ENCODE measurements at places on chromosomes 6 and 20. TPM values are rescaled to one million over a fixed set of nuclear protein-coding genes. Genes with fewer than 3 reads are reported as not detected.

GRCh38 chr6:81938014-81938856 lies 185.8 kb upstream of the TENT5A start:
- no peak for DNase-seq

OR12D3 gene
- total RNA-seq = not detected

HCK gene
- 0.41 TPM for total RNA-seq

DNA sequence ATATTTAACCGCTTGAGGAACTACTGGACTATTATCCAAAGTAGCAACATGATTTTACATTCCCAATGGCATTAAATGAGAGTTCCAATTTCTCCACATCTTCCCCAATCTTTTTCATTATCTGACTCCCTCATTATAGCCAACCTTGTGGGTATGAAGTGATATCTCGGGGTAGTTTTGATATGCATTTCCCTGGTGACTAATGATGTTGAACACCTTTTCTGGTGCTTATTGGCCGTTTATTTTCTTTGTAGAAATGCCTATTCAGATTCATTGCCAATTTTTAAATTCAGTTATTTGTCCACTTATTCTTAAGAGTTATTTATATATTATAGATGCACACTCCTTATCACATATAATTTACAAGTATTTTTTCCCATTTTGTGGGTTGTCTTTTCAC lies 129.0 kb downstream of the MMS22L start:
- DNase-seq = no peak

- no peak for DNase-seq
Observed at GRCh38 chr6:115765966-115766365, 294.7 kb downstream of the FRK start.

- DNase-seq = no peak
Observed at GRCh38 chr6:81608776-81609175, 143.7 kb downstream of the TENT5A start.

GRCh38 chr6:43724914-43725642 lies 37.5 kb upstream of the MRPS18A start:
- DNase-seq = no peak

BPIFB1 gene
- total RNA-seq = not detected
